ENCODE measurements at places on chromosomes 12 and 14. TPM values are rescaled to one million over a fixed set of nuclear protein-coding genes. Genes with fewer than 3 reads are reported as not detected.
A peak's percentile ranks its signal among the peaks of the same experiment; 100 is the strongest.

Gene IAPP
- total RNA-seq, result not detected

- no peak for DNase-seq
Measured at GRCh38 chr12:64545081-64545382, 65.3 kb upstream of the RASSF3 start.

DNA sequence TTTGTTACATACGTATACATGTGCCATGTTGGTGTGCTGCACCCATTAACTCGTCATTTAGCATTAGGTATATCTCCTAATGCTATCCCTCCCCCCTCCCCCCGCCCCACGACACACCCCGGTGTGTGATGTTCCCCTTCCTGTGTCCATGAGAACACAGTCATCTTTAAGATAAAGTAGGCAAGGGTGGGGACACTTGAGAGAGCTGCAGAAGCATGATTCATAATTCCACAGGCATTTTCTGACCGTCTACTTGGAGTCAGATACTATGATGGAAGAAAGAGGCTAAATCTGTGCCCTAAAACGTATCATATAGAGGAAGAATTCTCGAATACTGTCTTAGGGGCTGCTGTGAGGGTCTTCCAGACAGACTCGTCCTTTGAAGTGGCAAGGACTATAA lies 145.9 kb upstream of the VASH1 start:
- no peak for DNase-seq

DNA sequence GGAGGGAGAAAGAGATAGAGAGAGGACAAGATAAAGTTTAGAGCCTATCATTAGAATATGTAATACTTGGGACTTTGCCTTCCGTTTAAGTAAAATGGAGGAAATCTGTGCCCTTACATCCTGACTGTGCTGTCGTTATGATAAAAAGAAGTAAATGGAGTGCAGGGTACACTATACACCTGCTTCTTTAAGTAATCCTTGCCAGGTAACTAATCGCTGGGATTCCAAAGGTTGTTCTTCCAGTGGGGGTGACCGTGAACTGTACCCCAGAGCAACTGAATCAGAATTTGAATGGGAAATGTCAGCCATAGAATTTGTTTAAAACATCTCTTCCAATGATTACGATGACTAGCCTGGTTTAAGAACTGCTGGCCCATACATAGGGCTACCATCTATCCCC lies 126.1 kb upstream of the EEA1 start:
- DNase-seq, result no peak

DNA sequence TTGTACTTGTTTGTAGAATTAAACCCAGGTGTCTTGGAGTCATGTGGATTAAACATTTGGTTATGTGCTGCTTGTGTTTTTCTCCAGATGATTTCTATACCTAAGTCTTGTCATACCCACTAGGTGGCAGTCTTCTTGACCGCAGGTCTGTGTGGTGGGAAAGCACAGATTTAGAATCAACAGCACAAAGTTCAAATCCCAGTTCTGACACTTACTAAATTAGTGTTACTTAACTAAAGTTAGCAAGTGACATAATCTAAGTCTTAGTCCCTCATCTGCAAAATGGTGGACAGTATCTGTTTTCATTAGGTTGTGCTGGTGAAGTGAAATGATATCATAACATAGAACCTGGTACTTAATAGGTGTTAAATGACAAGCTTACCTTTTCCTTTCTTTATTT lies 151.0 kb upstream of the ARHGAP5 start:
- peak; percentile 52 for DNase-seq

Gene GLS2
- total RNA-seq, result 5.4 TPM

Data from Daoy (cell line).